ENCODE measurements at places on chromosomes 2 and 18.

- no peak for DNase-seq
Measured at GRCh38 chr2:234269769-234270204, 219.3 kb downstream of the SPP2 start.

DNA sequence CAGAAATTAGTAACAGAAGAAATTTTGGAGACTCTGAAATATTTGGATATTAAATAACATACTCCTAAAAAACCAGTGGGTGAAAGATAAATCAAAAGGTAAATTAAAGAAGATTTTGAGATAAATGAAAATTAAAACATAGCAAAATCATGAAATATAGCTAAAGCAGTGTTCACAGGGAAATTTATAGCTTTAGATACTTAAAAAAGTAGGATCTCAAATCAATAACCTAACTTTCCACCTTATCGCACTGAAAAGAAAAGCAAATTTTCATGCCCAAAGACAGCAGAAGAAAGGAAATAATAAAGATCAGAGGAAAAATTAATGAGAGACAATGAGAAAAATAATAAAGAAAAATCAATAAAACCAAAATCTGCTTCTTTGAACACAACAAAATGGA is 135.1 kb upstream of the KLF7 start:
- DNase-seq = no peak

- no peak for DNase-seq
Measured at GRCh38 chr2:100739735-100740432, 80.1 kb upstream of the NPAS2 start.

DNA sequence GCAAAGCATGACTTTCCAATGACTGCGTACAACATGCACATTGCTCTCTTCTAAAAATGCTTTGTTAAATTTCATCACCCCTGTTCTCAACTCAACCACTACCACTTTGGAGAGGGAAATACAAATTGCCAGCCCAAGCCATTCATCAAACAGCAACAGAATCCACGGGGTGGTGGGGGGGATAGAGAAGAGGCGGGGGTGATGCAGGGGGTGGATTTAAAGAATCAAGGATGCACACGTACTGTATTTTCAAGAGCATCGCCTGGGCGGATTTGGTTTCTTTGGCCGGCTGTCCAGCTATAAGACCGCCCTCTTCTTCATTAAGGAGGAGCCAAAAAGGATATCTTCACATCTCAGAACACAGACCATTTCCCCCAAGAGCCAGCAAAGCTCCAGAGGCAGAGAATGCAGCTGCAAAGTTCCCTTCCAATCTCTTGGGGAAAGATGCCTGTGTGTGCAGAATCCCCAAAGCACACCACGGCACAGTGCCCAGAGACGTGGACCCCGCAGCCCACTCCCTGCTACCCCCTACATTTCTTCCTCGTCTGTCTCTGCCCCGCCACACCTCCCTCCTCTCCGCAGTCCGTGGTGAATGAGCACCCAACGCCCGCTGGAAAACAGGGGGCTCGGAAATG is 977 bp downstream of the SLC8A1 start:
- peak; percentile 56 for DNase-seq

DNA sequence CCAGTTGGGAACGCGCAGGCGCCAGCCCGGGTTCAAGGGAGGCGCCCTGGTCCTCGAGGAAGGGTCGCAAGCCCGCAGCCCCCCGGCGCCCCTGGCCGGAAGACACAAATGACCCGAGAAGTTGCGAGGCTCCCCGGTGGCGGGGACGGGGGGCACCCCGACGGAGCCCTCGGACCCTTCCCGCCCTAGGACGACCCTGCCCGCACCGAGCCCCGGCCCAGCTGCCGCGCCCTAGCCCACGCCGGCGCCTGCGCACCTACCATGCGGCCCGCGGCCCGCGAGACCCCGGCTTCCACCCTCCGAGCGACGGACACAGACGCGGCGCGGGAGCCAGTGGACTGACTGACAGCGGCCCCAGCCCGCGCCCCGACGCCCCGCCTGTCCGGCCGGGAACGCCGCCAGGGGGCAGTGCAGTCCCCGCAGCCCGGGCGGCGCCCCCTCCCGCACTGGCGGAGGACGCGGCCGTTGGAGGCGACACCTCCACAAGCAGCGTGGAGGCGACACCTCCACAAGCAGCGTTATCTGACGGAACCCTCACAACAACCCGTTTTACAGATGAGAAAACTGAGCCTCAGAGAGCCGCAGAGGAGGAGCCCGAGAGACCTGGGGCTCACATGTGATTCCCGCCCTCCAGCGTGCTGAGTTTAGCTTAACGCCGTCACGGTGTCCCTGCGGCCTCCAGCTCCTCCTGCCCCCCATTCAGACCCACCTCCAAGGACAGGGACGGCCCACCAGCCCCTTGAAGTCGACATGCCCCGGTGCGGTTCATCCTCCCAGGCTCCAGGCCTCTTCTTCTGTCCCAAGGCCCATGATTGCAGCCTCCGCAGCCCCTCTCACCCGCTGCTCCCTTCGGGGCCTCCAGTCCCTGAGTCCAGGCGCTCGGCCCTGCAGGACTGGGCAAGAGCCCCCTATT is at the start of gene NMUR1:
TSS of gene NMUR1 (minus strand) at position 347 of the 913 bp plus-strand sequence. CDS start at position 263, 84 bp downstream.
- no peak for DNase-seq

- no peak for DNase-seq
Measured at GRCh38 chr18:25237571-25238267, 114.2 kb downstream of the ZNF521 start.

GRCh38 chr2:156325688-156326525 is 6.6 kb downstream of the NR4A2 start:
- DNase-seq = no peak

GRCh38 chr2:159160954-159161353 is 125.5 kb downstream of the WDSUB1 start:
- no peak for DNase-seq

- no peak for DNase-seq
Measured at GRCh38 chr2:239061824-239062570, 214.1 kb downstream of the TWIST2 start.

- DNase-seq = no peak
Measured at GRCh38 chr18:45336448-45336847, 278.8 kb upstream of the SLC14A2 start.

Data from myocyte (in vitro differentiated cells).